ENCODE measurements at places on chromosomes 11 and 22.

DNA sequence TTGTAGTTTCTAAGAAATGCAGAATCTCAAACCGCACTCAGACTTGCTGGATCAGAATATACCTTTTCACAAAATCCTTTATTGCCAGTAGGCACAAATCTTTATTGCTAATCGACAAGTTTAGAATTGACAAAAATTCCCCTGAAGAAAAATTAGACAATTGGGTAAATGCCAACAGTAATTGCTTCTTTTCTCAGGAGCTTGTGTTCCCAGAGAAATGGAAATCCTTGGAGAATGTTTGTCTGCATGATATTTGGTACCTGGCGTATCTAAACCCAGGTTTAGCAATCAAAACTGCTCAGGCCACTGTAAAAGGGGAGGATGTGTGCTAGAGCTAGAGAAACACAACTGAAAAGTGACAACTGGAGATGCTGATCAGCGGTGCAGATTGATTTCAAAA lies at the start of gene OR8G5:
TSS of gene OR8G5 (plus strand) at position 301 of the 400 bp plus-strand sequence. CDS start 8,556 bp downstream, outside the sequence.
- DNase-seq, result no peak

- DNase-seq, result no peak
Measured at GRCh38 chr11:16763746-16764145, 25.3 kb downstream of the C11orf58 start.

GRCh38 chr22:27270818-27271510 lies 530.6 kb downstream of the MN1 start:
- no peak for DNase-seq

- no peak for DNase-seq
Measured at GRCh38 chr11:1931341-1932104, 12.0 kb downstream of the TNNT3 start.
